ENCODE measurements at places on chromosomes 2 and 18.

GRCh38 chr2:36696533-36696932, at the start of gene VIT:
VIT (plus strand) TSS chr2:36696707; CDS start chr2:36716371, 19,664 bp downstream.
- no peaks in the 10 kb centered on the region for H3K27me3 ChIP-seq
- no peaks in the 10 kb centered on the region for H3K36me3 ChIP-seq
- no peaks in the 10 kb centered on the region for H3K4me1 ChIP-seq
- DNase-seq: no peak
- H3K4me3 ChIP-seq: peak within 1 kb of the TSS; percentile 35

DNA sequence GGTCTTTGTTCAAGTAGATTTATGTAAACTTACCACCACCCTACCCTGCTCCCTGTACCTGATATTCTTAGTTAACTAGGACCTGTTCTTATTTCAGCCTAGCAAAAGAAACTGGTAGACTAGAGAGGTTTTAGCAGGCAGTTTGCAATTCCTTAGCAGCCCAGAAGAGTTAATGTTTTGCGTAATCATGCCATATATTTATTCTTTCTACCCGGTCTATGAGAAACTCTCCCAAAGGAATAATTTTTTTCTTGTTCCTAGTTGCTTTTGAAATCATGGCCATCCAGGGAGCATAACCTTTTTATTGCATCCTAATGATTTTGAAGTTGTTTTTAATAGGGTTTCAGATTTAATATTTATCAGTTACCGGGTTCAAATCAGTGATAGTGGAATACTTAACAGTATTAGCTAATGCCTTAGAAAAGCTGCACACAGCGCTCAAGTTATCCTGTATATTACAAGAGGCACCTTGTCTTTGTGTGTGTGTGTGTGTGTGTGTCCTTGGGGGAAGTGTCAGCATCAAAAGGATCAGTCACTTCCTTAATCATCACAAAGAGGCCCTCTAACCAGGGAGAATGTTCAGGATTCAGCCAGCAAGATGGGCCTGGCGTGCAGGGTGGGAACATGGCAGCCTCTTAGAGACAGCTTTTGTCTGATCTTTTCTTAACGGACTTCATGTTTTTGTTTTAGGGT, 52.9 kb downstream of the CABLES1 start:
- DNase-seq: no peak
- H3K4me1 ChIP-seq: peaks cover 13% of the 10 kb centered on the region
- no peaks in the 10 kb centered on the region for H3K36me3 ChIP-seq
- no peak overlapping the region for H3K27ac ChIP-seq
- no peak overlapping the region for H3K4me3 ChIP-seq
- H3K27me3 ChIP-seq: no peaks in the 10 kb centered on the region

DNA sequence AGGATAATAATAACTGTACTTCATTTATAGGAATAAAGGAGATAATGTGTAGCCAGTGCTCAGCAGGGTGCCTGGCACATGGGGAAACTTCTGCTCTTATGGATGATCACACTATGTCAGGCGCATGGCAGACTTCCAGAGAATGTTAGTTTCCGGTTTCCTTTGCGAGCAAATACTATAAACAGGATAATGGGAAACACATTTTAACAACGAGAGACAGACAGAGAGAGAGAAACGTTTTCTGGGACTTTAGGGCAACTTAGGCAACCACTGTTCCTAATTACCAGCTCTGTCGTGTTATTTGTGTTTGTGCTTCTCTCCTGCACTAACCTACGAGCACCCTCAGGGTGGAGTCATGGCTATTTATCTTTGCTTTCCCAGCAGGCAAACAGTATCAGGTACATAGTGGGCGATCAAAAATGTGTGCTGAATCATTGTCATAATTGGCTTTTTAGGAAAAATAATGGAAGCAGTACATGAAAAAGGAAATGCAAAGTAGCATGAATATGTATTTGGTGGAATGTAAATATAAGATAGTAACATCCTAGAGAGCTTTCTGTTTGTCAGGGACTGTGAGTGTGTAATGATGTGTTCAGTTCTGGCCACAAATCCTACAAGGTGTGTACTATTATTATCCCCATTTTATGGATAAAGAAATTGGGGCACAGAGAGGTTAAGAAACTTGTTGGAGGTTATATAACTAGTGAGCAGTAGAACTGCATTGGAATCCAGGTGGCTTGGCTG, 36.8 kb upstream of the IGFBP2 start:
- H3K27me3 ChIP-seq: no peaks in the 10 kb centered on the region
- H3K4me3 ChIP-seq: no peak overlapping the region
- no peak overlapping the region for H3K27ac ChIP-seq
- no peak for DNase-seq
- H3K36me3 ChIP-seq: no peaks in the 10 kb centered on the region

DNA sequence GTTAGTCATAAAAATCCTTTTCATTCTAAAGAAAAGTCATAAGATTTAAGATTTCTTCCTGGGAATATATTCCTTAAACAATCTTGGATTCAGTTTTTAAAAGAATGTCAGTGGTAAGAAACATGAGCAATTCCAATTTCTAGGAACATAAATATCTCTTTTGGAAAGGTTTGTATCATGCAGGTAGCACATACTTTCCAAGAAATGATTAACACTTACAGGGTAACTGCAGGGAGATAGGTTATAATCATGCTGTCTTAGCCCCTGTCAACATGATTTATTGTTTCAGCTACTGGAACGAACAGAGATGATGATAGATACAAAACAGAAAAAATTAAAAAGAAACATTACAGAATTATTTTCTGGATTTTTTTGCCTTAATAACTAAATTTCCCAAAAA, 1537.7 kb downstream of the LRP1B start:
- no peak overlapping the region for H3K27ac ChIP-seq
- no peaks in the 10 kb centered on the region for H3K36me3 ChIP-seq
- no peak for DNase-seq
- no peaks in the 10 kb centered on the region for H3K27me3 ChIP-seq
- no peak overlapping the region for H3K4me3 ChIP-seq

- no peaks in the 10 kb centered on the region for H3K27me3 ChIP-seq
- no peaks in the 10 kb centered on the region for H3K36me3 ChIP-seq
- no peak overlapping the region for H3K4me3 ChIP-seq
- no peak overlapping the region for H3K27ac ChIP-seq
- no peak for DNase-seq
- H3K4me1 ChIP-seq: no peaks in the 10 kb centered on the region
Measured at GRCh38 chr2:167157523-167157922, 269.2 kb downstream of the XIRP2 start.

GRCh38 chr2:14923820-14924580, 291.5 kb downstream of the LRATD1 start:
- no peaks in the 10 kb centered on the region for H3K36me3 ChIP-seq
- H3K4me1 ChIP-seq: no peaks in the 10 kb centered on the region
- H3K27me3 ChIP-seq: no peaks in the 10 kb centered on the region

DNA sequence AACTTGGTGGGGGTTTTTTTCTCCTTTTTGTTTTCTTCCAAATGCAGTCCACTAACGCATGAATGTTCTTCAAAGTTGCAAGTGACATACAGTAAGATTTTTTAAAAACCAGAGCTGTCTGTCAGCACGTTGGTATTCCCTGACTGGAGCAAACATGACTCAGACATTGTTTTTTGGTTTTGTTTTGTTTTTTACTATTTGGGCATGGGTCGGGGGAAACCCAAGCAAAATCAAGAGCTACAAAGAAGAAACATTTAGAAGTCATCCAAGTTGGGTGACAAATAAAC, 726 bp upstream of the CCDC88A start:
- no peak for DNase-seq
- H3K27me3 ChIP-seq: no peaks in the 10 kb centered on the region
- H3K4me3 ChIP-seq: peak overlapping the region; percentile 78
- peak overlapping the region; percentile 93 for H3K27ac ChIP-seq
- peaks cover 38% of the 10 kb centered on the region for H3K4me1 ChIP-seq

DNA sequence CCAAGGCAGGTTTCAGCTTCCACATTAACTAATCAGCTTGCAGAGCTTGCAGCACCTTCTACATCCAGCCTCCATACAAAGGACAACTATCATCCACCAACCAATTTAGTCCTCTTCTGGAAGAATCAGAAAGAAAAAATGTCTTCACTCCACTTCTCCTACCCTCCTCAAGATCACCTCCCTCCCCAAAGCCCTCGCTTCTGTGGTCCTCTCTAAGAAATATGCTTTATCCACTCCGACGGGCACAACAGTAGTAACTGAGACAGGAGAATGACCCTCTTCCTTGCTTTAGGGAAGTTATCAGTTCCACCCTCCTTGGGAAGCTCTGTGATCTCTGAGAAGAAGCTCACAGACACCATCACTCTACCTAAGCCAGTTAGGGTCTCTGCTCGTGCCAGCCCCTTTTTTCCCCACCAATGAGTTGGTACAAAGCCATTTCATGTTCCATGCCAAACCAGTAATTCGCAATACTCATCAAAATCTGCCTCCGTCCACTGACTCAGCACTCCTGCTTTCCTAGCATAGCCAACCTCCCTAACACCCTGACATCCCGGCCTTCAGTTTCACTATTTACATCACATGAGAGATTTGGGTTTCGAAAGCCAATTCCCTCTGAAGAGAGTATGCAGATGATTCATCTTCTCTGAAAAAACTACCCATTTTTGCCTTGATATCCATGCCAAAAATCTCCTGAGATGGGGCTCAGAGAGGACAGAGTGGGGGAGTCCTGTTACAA, 114.1 kb upstream of the PKDCC start:
- H3K27ac ChIP-seq: peak overlapping the region; percentile 76
- H3K4me3 ChIP-seq: no peak overlapping the region
- DNase-seq: no peak
- no peaks in the 10 kb centered on the region for H3K36me3 ChIP-seq

GRCh38 chr2:11515490-11515981, 18.3 kb upstream of the GREB1 start:
- DNase-seq: no peak
- peaks cover 13% of the 10 kb centered on the region for H3K27me3 ChIP-seq
- no peak overlapping the region for H3K27ac ChIP-seq
- H3K4me1 ChIP-seq: no peaks in the 10 kb centered on the region

- no peak for DNase-seq
- H3K4me1 ChIP-seq: peaks cover 18% of the 10 kb centered on the region
- no peak overlapping the region for H3K4me3 ChIP-seq
- H3K27ac ChIP-seq: no peak overlapping the region
Measured at GRCh38 chr2:86566158-86566820, 3.0 kb upstream of the CHMP3 start.

DNA sequence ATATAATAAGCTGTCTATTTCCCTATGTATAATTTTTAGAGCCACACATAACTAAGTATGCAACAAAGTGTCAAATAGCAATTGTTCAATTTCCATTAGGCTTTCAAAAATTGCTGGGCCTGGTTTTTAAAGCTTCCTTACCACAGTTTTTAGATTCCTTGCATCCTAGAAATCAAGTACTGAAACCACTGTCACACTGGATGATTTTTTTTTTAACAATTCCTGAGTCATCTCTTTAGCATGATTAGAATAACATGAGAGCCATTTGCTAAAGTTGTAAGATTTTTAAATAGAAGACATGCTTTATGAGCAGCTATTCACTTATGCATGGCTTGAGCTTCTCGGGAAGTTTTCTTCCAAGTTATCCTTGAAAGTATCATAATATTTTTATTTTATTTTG, 319.5 kb upstream of the NXPH2 start:
- no peak for DNase-seq
- H3K4me3 ChIP-seq: no peak overlapping the region
- no peak overlapping the region for H3K27ac ChIP-seq

- no peaks in the 10 kb centered on the region for H3K4me1 ChIP-seq
- no peaks in the 10 kb centered on the region for H3K36me3 ChIP-seq
- H3K27ac ChIP-seq: no peak overlapping the region
- H3K27me3 ChIP-seq: no peaks in the 10 kb centered on the region
- H3K4me3 ChIP-seq: no peak overlapping the region
Measured at GRCh38 chr2:216855605-216856004, 4.3 kb downstream of the TNP1 start.

DNA sequence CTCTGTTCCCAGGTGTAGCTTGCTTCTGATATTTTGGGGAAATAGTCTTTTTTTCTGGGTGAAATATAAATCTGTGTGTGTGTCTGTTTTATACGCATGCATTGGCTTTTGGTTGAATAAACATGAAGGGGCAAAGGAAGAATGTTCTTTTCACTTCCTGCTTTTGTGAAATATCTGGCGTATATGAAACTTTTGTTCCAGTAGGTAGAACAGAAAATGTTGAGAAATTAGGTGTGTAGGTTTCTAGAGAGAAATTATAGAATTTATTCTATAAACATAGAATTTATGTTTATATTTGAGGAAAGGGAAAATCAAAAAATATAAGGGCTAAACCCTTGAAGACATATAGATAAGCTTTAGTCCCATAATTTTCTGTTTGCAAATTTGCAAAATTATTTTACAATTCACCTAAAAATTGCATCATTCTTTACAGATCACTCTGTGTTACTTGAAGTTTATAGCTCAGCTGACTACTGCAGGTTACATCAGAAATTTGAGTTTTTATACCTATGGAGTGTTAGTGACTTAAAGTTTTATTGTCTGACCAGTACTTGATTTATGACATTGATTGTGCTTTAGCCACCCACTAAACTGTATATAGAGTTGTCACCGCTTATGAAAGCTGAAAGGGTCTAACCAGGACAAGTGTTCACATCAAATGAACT, 116.1 kb downstream of the FAM117B start:
- no peak for DNase-seq
- no peaks in the 10 kb centered on the region for H3K36me3 ChIP-seq
- no peak overlapping the region for H3K4me3 ChIP-seq
- H3K27me3 ChIP-seq: no peaks in the 10 kb centered on the region

DNA sequence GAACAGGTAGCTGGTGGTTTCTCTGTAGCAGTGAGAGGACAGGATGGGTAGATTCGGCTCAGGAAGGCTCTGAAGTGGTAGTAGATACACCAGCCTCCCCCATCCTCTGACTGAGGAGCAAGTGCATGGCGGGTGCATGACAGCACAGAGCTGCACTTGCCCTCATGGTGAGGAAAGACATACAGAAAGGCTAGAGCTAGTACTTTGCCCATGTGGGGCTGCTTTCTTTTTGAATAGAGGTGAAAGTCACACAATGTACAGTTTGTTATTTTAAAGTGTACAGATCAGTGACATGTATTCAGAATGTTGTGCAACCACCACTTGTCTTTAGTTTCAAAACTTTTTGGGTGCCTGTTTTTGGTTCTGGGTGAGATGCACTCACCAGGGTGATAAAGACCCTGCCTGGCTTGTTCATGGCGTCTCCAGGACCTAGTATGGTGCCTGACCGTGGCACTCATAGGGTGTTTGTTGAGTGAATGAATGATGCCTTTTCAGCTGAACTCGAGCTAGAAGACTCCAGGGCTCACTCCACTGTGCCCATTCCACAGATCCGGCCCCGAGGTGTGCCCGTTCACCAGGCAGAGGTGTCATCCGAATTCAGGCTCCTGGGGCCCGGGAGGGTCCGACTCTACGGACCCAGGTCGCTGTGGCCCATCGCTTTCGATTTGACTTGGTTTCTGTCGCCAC, 421 bp upstream of the VAMP5 start:
- H3K36me3 ChIP-seq: peaks cover 33% of the 10 kb centered on the region
- H3K27ac ChIP-seq: peak overlapping the region; percentile 92
- no peak for DNase-seq
- H3K4me1 ChIP-seq: peaks cover 82% of the 10 kb centered on the region
- H3K27me3 ChIP-seq: no peaks in the 10 kb centered on the region

DNA sequence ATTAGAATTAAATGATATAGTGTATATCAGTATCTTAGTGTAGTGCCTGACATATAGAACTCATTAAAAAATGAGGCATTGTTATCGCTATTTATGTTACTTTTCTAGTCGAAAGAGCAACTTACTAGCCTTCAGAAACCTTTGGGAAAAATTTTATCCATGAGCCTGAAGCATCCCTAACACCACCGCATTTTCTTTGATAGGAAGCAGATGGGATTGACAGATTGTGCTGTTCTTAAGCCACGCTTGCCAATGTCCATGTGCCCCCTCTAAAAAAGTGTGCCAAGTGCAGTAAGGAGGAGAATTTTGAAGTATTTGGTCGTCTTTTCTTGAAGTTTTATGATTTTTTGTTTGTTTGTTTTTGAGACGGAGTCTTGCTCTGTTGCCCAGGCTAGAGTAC, 29.1 kb downstream of the PPM1B start:
- no peaks in the 10 kb centered on the region for H3K36me3 ChIP-seq
- H3K4me1 ChIP-seq: peaks cover 7% of the 10 kb centered on the region
- H3K4me3 ChIP-seq: no peak overlapping the region
- no peak for DNase-seq
- no peaks in the 10 kb centered on the region for H3K27me3 ChIP-seq

Measured in esophagus squamous epithelium (tissue), 5 donors.